ENCODE measurements at places on chromosomes 5 and 9. TPM values are rescaled to one million over a fixed set of nuclear protein-coding genes. Genes with fewer than 3 reads are reported as not detected.

GRCh38 chr9:17865881-17866280 is 287.0 kb downstream of the SH3GL2 start:
- DNase-seq: no peak

- DNase-seq: no peak
Observed at GRCh38 chr9:1875921-1876448, 139.2 kb upstream of the SMARCA2 start.

- no peak for DNase-seq
Observed at GRCh38 chr5:59593439-59594007, 300.0 kb downstream of the PDE4D start.

DNA sequence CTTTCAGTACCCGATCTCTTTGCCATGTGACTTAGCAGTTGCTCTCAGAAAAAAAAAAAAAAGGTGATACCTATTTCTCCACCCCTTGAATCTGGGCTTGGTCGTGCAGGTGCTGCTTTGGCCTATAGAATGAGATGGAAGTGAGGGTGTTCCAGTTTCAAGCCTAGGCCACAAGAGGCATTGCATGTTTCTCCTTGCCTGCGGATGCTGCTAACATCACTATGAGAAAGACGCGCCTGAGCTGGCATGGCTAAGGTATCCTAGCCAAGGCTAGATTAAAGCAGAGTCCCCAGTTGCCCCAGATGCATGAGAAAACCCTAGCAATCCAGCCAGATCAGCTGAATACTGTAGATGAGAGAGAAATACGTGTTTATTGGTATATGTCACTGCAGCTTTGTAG is 14.7 kb upstream of the CSF1R start:
- no peak for DNase-seq

DNA sequence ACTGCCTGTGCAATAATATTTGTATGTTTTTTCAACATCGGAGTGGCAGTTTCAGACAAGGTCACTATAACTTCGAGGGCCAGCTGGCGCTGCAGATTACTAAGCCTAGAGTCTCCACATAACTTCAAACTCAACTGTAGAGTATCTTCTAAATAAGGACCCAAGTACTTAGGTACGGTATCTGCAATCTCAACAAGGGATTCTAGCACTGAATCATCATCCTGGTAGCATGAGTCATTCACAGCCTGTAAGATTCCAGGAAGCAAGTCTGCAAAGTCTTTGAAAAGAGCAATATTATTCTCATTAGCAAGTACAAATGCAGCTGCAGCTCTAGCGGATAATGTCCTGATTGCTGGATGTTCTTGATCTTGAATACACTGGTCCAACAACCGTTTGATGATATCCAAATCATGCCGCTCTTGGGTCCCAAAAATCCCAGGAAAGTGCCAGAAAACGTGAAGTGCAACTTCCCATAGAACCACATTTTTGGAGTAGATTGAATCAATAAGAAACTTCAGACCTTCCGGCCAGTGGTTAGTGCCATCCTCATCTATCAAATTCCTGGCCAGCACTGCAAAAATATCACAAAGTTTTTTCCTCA is 654 bp downstream of the RANBP6 start:
- DNase-seq: peak; percentile 18

DNA sequence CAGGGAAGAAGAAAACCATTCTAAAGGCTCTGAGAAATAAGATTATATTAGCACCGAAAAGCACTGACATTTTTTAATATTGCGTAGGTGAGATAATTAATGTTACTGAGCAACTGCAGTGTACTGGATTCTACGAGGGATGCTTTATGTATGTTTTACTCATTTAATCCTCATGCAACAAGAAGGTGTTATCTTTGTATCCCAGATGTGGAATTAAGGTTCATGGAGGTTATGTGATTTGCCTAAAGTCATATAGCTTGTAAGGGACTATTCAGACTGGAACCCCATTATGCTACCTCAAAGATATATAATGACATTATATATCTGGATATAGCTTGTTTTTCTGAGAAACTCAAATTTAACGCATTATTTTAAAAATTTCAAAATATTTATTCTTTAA is 2.5 kb downstream of the FBXO4 start:
- DNase-seq: no peak

- peak; percentile 23 for DNase-seq
Observed at GRCh38 chr5:69493396-69494133, 975 bp downstream of the OCLN start.

DNA sequence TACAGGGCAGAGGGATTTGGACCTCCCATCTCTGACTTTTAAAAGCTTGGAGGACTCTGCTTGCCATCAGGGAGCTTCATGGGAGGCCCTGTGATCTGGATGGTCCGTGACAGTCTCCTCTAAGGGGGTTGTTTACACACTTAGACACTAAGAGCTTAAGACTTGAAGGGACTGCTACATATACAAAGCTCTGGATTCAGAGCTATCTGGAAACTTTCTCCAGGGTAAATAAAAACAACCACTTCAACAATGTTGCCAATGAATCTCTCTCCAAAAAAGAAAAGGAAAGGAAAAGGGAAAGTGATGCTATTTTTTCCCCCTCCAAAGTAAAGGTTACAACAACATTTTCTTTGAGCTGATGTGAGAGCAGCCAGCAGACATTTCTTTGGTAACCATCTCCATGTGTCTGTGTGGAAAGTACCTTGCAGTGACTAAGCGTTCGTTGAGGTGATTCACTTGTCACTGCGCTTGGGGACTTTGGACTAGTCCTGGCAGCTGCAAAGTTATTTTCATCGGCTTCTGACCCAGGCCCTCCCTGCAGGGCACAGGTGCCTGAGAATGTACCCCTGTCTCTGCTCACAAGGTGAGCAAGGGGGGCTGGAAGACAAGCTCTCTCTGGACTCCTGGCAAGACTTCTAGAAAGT is 262.1 kb upstream of the KLF4 start:
- peak; percentile 11 for DNase-seq

GRCh38 chr5:143235423-143235822 is 168.1 kb downstream of the NR3C1 start:
- DNase-seq: no peak

- DNase-seq: no peak
Observed at GRCh38 chr5:73264631-73265030, 91.6 kb downstream of the TMEM174 start.

- no peak for DNase-seq
Observed at GRCh38 chr9:6681957-6682501, 36.5 kb upstream of the GLDC start.

GRCh38 chr9:110538647-110539041 is 40.9 kb downstream of the SVEP1 start:
- DNase-seq: peak; percentile 21

DNA sequence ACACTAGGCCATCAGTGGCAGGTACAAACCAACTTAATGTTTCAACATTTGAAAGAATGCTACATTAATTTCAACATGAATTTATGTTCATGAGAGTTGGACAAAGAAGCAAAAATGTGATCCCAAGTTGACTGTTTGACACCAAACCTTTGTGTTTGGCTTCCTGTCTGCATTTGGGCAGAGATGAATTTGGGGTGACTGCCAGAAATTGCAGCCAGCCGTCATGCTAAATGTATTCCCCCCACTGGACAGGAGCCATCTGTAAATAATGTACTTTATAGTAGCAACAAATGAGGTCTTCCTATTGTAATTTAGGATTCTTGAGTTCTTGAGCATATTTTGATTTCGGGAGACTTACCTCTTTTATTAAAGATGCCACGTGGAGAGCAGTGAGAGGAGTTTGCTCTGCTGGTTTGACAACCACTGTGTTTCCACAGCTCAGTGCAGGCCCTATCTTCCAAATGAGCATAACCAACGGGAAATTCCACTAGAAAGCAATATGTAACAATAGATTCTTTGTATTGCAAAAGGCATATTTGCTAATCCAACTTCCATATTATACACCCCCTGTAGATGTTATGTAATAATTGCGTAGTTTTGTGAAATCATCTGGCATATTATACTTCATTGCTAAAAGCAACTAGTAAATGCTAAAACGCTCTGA is 27.6 kb downstream of the ALDH1A1 start:
- no peak for DNase-seq

- peak; percentile 36 for DNase-seq
Observed at GRCh38 chr9:134611046-134611445, 30.6 kb upstream of the COL5A1 start.

- DNase-seq: peak; percentile 99
Observed at GRCh38 chr5:174571662-174572397, 152.6 kb upstream of the MSX2 start.

GRCh38 chr9:113931140-113931539 is 55.0 kb downstream of the ZNF618 start:
- DNase-seq: no peak

DNA sequence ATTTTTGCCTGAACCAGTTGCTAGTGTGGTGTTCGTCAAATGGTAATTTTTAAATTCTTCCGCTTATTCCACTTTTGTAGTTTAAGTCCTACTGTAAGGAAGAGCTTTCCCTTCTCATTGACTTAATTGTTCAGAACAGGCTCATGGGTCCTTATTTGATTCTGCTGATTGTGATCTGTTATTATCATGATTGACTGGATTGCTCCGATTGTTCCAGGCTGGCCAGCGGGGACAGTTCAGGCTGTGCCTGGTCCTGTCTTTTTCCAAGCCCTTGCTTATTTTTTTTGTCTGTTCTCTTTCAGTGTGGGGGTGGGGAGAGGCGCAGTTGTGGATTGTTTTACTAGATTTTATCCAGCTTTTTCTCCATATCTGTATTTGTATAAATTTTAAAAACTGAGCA is 52.4 kb downstream of the TRIO start:
- no peak for DNase-seq

DNA sequence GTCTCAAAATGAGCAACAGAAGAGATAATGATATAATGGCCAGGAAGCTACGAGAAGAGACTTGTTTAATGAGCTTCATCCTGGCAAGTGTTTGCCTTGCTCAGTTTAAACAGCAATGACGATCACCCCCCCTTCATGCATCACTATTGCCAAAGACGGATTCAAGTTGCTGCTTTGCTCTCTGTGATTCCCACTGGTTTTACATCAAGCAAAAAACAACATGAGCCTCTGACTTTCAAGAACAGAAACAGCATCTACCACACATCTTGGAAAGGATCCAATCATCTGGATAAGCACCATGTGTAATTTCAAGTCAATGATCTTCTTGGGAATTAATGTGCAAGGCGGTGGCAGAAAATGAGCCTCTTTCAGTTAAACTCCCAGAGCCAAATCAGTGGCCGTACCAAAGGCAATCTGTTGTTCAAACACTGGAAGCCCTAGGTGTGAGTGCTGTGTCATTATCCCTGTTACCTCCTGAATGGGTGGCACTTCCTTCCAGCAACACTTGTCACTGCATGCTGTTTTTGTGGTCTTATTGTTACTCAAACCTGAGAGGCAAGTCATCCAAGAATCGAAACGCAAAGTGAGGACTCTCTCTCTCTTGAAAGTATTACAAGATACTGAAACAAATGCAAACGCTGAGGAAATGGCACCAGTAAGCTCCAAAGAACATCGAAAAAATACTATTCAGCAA is 72.8 kb downstream of the MED27 start:
- DNase-seq: no peak

DNA sequence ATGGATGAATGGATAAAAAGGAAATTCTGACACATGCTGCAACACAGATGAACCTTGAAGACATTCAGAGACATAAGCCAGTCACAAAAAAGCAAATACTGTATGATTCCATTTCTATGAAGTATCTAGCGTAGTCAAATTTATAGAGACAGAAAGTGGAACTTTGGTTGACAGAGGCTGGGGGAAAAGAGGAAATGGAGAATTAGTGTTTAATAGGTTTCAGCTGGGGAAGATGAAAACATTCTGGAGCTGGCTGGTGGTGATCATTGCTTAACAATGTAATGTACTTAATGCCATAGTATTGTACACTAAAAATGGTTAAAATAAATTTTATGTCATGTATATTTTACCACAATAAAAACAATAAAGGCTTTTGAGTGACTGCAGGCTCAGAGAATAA is 24.2 kb downstream of the PPIC start:
- DNase-seq: peak; percentile 15

GRCh38 chr5:122076050-122076461 is 2.0 kb downstream of the LOX start:
- DNase-seq: no peak

DNA sequence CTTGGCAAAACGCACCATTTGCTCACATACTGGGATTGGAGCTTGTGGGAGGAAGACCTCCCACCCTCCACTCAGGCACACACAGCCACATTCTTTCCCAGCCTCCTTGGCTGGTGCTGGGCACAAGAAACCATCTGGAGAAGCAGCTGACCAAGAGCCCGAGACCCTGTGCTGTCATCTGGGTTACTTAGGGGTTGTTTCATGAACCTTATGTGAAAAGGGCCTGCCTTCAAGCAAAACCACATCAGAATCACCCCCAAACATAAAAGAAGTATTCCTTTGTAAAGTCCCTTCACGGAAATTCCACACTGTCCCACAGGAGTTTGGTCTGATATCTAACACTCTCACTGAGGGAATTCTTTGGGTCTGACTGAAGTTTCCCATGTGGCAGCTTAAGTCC is 172.1 kb downstream of the NR3C1 start:
- DNase-seq: no peak

DNA sequence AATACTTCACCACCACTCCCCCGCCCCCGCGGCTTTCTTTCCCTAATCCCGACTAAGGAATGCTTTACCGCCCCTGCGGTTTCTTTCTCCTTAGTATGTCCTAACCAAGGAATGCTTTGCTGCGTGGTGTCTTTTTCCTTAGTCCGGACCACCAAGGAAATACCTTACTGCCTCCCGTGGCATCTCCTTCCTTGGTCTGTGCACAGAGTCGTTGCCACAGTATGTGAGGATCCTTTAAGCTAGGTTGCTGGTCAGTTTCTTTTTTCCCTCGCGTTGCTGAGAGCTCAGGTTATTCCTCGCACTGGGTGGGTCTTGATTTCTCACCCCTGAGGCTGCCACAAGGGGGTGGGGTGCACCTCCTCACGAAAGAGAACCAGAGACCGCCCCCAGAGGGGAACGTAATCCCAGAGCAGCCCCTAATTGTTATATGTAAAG is 309.4 kb downstream of the NR3C1 start:
- no peak for DNase-seq

- no peak for DNase-seq
Observed at GRCh38 chr9:16171911-16172310, 619.1 kb downstream of the CCDC171 start.

- no peak for DNase-seq
Observed at GRCh38 chr9:28389411-28389810, 816.1 kb upstream of the C9orf72 start.

GRCh38 chr9:14147738-14148137 is 166.2 kb downstream of the NFIB start:
- DNase-seq: no peak

- DNase-seq: no peak
Observed at GRCh38 chr5:119019501-119019900, 31.2 kb upstream of the DTWD2 start.

The ARL14EPL gene
- 1.9 TPM for total RNA-seq

The IL33 gene
- 108 TPM for total RNA-seq

The C9orf85 gene
- total RNA-seq: 33.7 TPM

The MPDZ gene
- 61.2 TPM for total RNA-seq

The C5orf34 gene
- total RNA-seq: 7.0 TPM

The TAF11L10 gene
- total RNA-seq: 16.4 TPM

The TLX3 gene
- not detected for total RNA-seq

The KIF20A gene
- total RNA-seq: 6.0 TPM

The CLPTM1L gene
- 128 TPM for total RNA-seq

The LHX3 gene
- total RNA-seq: 0.24 TPM

The TEX48 gene
- total RNA-seq: not detected

The CEP78 gene
- total RNA-seq: 42.1 TPM

The NRARP gene
- 1.9 TPM for total RNA-seq

The CYFIP2 gene
- total RNA-seq: 319 TPM

The NSG2 gene
- not detected for total RNA-seq

The SV2C gene
- 1.2 TPM for total RNA-seq

The NPR2 gene
- 15.9 TPM for total RNA-seq

The SARDH gene
- 7.7 TPM for total RNA-seq

The CYLC2 gene
- total RNA-seq: 15.9 TPM

The PCDHB6 gene
- 1.9 TPM for total RNA-seq

The LURAP1L gene
- 30.8 TPM for total RNA-seq

Data from umbilical cord (tissue), 2 donors.